ENCODE measurements at places on chromosomes 5 and 9.

GRCh38 chr5:138128334-138128733 lies 10.9 kb downstream of the NME5 start:
- DNase-seq = no peak

GRCh38 chr5:178532666-178533065 lies 57.5 kb downstream of the COL23A1 start:
- no peak for DNase-seq

- no peak for DNase-seq
Observed at GRCh38 chr9:115838417-115838816, 315.2 kb upstream of the PAPPA start.

GRCh38 chr9:101403516-101404285 lies 5.0 kb downstream of the ZNF189 start:
- no peak for DNase-seq

DNA sequence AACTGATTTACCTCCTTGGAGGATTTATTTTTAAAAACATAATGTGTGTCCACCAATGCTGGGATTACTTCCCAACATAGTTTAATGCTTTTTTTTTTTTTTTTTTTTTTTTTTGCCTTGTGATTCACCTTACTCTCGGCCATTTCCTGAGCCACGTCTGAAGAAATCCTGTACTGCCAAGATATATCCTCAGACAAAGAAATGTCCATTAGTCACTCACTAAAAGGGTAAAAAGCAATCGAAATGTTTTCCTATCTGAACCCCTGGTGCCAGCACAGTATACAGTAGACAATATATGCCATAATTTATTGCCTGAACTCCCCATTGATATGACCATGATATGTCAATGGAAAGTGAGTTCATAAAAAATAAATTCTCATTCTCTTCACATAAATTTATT lies 344.1 kb downstream of the BNC2 start:
- DNase-seq = no peak

DNA sequence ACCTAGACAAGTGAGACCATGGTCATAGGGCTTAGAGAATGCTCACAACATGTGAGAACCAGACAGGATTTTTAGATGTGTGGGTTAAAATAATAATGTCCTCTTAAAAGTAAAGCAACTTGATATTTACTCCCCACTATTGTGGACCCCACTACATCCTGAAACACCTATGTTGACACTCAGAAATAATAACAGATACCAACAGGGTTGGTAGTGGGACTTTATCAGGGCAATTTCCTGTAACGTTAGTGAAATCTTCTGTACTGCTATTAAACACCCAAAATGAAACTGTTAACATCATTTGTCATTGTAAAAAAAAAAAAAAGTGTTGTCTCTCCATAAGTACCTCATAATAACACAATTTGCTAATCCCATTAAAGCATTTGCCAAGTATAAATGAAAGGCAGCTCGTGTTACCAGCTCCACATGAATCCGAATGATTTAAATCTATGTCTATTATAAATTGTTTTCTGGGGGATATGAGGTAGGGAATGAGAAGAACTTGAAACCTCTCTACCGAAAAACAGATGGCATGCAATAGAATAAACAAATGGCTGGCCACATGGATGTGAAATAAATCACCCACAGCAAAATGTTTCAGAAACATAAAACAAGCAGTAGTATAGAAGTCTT lies 285.9 kb downstream of the ARHGEF28 start:
- no peak for DNase-seq

GRCh38 chr5:141524604-141525597 lies 36.0 kb downstream of the PCDHGC5 start:
- peak; percentile 46 for DNase-seq

GRCh38 chr5:176770431-176770830 lies 39.9 kb upstream of the UNC5A start:
- no peak for DNase-seq

DNA sequence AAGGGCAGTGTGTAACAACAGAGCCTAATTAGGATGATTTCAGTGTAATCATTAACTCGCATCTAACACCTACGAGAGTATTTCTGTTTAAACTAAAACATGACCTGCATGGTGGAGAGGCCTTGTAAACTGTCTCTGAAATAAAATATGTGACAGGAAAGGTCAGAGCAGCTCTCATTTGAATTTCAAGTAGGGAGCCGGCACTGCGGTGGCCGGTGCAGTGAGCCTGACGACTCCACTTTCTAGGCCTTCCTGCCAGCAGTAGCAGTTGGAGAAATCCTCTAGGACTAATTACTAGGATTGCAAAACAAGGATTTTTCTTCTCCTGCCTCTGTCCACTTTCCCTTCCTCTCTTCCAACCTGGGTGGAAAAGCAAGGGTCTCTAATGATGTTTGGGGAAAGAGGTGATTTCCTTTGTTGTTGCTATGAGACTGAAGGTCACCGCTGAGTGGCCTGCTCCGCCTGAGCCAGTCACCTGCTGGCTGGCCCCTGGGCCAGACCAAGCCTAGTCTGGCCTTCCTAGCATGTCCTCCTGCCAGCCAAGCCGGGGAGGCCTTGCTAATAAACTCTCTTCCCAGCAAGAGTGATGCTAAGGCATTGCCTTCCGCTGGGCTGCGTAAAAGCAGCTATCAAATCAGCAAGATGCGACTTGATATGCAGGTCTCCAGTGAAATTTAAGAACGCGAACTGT lies 245.7 kb downstream of the PSAT1 start:
- DNase-seq = no peak

DNA sequence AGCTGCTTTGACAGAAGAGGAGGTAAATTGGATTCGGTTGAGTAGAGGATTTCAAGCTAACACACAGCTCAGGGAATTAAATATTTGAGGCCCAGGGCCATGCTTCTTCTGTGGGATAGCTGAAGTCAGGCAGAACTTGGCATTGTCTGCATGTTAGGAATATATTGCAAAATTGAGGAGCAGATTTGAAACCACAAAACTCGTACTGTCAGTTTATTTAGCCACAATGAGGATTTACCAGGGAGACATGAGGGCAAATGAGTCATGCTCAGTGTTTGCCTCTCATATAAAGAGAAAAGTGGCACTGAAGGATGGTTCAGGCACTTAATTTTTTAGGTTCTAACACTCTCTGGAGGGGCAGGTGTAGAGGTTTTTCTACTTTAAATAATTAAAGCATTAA lies 83.0 kb upstream of the PRLR start:
- DNase-seq = no peak

- DNase-seq = peak; percentile 71
Observed at GRCh38 chr5:76175821-76176403, 92.7 kb downstream of the SV2C start.

DNA sequence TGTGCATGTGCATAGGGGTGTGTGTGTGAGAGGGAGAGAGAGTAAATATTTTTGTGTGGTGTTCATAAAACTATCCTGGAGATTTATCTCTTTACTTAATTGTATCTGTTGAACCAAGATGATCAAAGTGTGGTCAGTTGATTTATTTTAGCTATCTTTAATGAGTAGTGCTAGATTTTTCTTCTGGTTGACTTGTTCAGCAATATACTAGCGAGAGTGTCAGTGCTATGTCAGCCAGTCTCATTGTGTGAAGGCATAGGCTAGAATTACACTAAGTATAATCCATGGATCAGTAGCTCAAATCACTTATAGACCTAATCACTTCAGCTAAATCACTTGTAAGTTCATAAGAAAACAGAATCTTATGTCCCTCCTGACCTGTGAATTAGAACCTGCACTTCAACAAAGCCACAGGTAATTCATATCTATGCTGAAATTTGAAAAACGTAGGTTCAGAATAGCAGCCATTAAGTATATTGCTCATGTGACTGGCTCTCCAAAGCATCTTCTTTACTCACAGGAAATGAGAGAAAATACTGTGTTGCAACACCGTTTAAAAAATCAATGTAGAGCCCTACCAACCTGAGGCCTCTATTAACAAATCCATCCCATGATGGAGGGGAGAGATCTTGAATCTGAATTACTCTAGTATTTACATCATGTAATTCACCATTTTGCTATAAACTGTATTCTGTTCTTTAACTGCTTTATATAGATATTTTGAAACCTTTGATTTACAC lies 203.1 kb upstream of the ACTBL2 start:
- DNase-seq = no peak

DNA sequence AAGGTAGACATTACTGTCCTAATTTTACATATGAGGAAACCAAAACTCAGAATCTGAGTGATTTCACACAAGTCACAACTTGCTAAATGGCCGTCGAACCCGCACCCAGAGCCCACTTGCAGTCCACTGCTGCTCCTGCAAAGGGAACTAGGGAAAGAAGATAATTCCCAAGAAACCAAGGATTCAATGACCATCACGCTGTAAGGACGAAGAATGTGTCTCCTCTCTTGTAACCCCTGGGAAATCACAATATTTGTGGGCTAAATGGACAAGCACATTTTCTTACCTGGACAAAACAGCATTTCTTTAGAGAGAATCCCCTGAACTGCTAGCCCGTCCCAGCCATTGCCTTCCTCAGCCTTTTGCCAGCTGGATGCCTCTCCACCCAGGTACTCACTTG lies 2.4 kb downstream of the RPS14 start:
- no peak for DNase-seq

- DNase-seq = no peak
Observed at GRCh38 chr9:107141967-107142366, 141.1 kb upstream of the RAD23B start.

GRCh38 chr9:101999441-101999840 lies 261.0 kb upstream of the GRIN3A start:
- DNase-seq = no peak

- no peak for DNase-seq
Observed at GRCh38 chr9:1320051-1320557, 269.9 kb downstream of the DMRT2 start.

- DNase-seq = peak; percentile 40
Observed at GRCh38 chr5:33936004-33936380, 194 bp upstream of the RXFP3 start.

DNA sequence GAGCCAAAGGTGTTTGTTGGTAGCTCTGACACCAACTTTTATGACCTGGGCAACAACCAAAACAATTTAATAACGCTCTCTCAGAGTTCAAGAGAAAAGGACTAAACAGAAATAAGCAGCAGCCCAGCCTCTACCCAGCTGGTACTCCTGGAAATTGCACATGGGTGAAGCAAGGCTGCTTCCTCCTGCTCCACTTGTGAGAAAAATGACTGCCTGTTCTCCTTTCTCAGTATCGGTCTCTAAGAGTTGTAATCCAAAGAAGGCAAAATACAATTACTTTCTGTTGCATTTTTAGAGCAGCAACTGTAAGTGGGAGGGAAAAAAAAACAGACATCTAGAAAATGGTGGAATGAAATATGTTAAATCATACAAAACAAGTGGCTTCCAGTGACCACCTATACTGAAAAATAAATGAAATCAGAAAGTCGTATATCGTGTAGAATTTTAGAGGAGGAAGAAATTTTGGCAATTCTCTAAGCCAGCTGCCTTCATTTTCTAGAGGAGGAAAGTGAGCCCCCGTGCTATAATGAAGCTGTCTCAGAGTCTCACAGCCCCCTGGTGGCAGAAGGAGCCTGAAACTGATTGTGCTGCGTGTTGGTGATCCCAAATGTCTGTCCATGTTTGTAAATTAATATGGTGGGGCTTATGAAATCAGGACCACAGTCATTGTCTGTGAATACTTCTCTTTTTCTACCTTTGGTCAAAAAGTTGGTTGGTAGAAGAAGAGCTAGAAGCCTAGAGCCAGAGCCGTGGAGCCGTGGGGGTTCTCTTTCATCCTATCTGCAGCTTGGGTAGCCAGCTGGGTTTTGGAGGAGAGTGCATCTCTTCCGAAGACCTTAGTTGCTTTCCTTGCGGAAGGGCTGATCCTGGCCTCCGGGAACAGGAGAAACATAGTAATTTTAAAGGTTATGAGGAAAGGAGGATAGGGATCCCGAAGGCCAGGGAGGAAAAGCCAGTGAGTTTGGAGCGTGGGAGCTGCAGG lies 139.9 kb downstream of the PIP5K1B start:
- peak; percentile 9 for DNase-seq

DNA sequence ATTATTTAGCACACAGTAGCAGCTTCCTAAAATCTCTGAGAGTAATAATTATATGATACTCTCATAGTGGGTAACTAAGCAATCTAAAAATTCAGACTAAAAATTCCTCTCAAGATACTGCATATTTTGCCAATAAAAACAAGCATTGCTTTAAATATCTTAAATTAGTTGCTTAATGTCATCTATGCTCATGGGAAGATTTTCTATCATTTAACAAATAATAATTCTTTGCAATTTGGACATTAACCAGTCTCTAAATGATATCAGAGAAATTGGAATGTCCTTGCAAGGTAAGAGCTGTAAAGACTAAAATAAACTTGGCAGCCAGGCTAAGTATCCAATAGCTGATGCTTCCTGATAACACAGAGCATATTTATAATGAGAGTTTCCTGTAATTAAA lies 221.8 kb downstream of the SNCAIP start:
- DNase-seq = no peak
